Activated T-helper 17 cell treated with anti-CD3 and anti-CD28 coated beads, Interleukin-2, amount 50 U/mL, for 72 hours (primary cell): ENCODE measurements at places on chromosomes 7 and 10.

DNA sequence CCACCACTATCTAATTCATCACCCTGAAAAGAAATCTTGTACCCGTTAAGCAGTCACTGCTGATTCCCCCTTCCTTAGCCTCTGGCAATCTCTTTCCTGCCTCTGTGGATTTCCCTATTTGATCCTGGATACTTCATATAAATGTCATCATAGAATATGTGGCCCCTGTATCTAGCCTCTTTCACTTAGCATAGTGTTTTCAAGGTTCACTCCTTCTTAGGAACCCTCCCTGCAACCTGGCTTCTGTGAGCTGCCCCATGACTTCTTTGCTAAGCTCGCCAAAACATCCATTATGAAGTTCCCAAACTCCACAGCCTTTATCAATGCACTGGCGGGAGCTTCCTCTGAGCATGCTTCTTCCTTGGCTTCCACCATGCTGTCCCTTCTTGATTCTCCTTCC lies 70.8 kb upstream of the PDZD8 start:
- H3K4me1 ChIP-seq = no peaks in the 10 kb centered on the region
- H3K36me3 ChIP-seq = no peaks in the 10 kb centered on the region
- peaks cover 28% of the 10 kb centered on the region for H3K27me3 ChIP-seq
- H3K27ac ChIP-seq = no peak overlapping the region

DNA sequence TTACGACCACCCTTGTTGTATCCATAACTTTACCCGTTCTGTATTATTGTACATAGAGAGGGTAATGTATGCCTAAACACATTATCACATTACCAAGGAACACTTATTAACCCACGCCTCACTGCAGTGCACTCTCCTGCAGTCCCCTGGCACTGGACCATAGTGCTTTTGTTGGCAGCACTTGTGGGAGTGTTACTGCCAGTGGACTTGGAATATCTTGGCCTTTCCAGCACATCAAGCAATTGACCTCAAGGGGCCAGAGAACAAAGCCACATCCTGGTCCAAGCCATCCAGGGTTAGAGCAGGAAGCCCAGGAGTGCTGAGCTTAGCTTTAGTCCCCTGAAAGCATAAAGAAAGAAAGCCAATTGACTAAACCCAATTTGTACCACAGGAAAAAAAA lies 304.2 kb downstream of the PCDH15 start:
- no peaks in the 10 kb centered on the region for H3K36me3 ChIP-seq
- no peak overlapping the region for H3K27ac ChIP-seq
- no peaks in the 10 kb centered on the region for H3K27me3 ChIP-seq
- no peak overlapping the region for H3K4me3 ChIP-seq

GRCh38 chr10:3406556-3406955 lies 234.0 kb upstream of the PITRM1 start:
- no peaks in the 10 kb centered on the region for H3K36me3 ChIP-seq
- no peak overlapping the region for H3K27ac ChIP-seq
- H3K4me3 ChIP-seq = no peak overlapping the region

DNA sequence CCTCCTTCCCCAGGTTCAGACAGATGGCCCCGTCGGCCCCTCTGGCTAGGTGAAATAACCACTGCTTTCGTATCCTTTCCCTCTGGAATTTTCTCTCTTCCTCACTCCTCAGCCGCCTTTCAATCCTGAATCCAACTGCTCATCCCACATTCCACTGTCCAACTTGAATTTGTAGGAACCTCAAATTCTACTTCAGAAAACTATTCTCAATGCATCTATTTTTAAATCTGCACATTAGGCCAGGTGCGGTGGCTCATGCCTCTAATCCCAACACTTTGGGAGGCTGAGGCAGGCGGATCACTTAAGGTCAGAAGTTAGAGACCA lies 78.9 kb downstream of the ITIH5 start:
- H3K4me3 ChIP-seq = no peak overlapping the region
- H3K27me3 ChIP-seq = peaks cover 14% of the 10 kb centered on the region
- no peak overlapping the region for H3K27ac ChIP-seq
- H3K4me1 ChIP-seq = peaks cover 5% of the 10 kb centered on the region
- H3K36me3 ChIP-seq = no peaks in the 10 kb centered on the region

DNA sequence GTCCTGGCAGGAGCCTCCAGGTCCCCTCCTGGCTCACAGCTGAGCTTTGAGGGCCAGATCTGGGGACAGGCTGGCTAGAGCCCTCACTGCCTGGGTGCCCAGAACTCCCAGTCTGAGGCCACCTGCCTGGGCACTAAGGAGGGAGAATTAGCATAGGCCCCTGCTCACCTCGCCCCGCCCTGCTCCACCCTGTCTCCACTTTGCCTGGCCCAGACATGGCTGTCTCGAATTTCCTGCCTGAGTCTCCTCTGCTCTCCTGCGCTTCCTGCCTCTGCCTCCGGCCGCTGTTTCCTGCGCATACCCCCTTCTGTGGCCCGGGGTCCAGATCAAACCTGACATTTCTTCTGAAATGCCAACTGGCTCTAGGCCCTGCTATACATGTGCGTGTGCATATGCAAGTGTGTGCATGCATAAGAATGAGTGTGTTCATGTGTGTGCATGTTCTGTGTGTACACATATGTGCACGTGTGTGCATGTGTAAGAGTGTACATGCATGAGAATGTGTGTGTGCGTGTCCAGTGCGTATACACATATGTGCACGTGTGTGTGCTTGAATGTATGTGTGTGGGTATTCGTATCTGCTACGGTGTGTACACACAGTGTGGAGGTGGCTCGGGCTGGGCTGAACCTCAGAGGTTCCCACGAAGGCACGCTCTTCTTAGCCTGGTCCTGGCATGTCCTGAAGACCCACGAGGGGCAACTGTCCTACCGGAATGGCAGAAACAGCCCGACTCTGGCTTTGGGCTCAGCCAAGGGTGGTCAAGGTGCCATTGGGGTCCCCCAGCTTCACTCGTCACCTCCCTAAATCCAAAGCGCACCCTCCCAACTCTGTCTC lies 64.9 kb downstream of the MYL10 start:
- H3K4me1 ChIP-seq = no peaks in the 10 kb centered on the region
- no peak for ATAC-seq
- H3K27ac ChIP-seq = no peak overlapping the region
